ENCODE measurements at places on chromosomes 2 and 18.

DNA sequence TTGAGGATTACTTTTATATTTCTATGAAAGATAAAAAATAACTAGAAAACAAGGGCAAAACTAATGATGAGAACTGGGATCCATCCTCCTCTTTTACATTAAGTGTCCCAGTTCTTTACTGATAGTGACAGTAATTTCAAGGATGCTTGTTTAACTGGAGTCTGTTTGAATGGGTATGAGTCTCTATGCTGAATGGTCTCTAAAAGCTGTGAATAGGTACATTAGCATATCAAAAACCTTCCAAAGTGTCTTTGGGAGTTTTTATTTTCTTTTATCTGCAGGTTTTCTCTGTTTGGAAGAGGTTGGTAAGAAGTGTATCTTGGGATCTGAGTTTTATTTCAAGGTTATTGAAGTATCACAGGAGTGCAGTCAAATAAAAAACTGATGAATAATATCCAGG, 30.0 kb downstream of the DSEL start:
- no peak for DNase-seq

GRCh38 chr18:48953104-48953706, 2.4 kb upstream of the SMAD7 start:
- no peak for DNase-seq

GRCh38 chr18:52903857-52904256, 563.9 kb downstream of the DCC start:
- peak; percentile 21 for DNase-seq

- DNase-seq: peak; percentile 21
Observed at GRCh38 chr2:38578832-38579231, 23.9 kb downstream of the HNRNPLL start.

- no peak for DNase-seq
Observed at GRCh38 chr2:241189093-241189855, 797 bp downstream of the ANO7 start.

GRCh38 chr2:225429717-225430116, 30.2 kb downstream of the NYAP2 start:
- peak; percentile 17 for DNase-seq

DNA sequence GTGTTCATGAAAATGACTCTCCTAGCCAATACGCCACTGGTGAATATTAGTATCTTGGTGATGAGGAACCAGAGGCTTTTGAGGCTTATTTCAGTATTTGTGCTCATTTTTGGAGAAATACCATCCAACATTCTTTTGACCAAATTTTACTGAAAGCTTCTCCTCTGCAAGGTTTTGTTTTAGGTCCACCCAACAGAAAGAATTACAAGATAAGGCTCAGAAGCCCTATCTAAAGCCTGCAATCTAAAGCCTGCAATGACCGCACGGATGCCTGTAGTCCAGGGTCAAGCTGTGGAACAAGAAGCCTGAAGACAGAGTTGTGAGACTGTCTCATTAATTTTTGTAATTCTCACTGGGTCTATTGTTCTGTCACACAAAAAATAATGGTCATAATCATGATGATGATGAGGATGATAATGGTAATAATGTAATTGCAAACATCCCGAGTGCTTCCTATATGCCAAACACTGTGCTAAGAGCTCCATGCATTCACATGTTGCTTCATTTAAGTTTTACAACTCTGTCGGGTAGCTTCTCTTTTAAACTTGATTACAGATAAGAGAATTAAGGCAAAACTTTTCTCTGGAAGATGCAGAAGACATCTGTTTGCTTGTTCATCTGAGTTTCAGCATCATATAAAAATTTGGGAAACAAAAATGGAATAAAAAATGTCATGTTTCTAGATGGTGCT, 33.2 kb upstream of the NCOA1 start:
- DNase-seq: no peak

DNA sequence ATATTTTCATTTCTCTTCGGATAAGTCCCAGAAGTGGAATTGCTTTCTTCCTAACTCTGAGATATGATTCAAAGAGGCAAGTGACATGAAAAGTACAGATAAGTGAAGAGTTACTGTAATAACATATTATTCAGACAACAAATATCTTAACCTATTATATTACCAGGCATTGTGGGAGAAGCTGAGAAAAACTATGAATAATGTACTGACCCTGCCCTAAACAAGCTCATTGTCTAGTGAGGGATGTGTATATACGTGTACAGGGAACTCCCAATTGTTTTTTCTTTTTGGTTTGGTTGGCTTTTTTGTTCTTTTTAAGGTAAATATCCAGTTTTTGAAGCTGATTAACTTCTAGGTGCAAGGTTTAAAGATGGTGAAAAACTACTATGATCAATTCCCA, 26.5 kb downstream of the NCKAP1 start:
- no peak for DNase-seq

DNA sequence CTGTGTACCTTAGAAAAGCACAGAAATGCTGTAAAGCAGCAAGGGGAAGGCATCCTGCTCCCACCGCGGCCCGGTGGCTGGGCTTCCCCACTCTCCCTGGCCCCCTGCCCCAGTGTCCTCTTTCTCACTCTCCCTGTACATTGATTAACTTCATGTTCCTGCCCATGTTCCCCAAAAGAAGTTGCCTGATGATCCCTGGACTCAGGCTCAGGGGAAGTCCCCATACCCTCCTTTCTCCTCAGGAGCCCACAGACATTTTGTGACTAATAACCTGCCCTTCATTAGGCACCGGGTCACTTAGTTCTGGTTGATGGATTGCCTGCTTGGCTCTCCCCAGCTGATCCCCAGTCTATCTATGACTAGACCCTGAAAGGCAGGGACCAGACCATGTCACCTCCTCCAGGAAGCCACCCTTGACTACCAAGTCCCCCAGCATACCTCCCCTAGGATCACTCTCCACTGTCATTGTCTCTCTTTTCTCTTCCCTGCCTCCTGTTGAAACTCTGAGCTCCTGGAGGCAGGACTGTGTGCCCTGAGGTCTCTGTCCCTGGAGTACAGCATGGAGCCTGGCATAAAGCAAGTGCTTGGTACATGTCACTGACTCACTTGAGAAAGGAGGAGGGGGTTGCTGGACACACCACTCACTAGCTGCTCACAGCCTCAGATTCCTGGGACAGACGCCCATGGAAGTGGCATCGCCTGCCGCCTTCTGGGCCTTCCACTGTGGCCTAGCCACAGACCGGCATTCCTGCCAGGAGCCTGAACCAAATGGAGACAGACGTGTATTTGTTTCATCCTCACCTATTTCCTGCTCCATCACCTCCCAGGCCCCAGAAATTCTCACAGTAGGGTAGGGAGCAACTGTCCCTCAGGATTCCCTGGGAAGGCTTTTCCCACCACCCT, 13.5 kb downstream of the MALL start:
- peak; percentile 53 for DNase-seq

DNA sequence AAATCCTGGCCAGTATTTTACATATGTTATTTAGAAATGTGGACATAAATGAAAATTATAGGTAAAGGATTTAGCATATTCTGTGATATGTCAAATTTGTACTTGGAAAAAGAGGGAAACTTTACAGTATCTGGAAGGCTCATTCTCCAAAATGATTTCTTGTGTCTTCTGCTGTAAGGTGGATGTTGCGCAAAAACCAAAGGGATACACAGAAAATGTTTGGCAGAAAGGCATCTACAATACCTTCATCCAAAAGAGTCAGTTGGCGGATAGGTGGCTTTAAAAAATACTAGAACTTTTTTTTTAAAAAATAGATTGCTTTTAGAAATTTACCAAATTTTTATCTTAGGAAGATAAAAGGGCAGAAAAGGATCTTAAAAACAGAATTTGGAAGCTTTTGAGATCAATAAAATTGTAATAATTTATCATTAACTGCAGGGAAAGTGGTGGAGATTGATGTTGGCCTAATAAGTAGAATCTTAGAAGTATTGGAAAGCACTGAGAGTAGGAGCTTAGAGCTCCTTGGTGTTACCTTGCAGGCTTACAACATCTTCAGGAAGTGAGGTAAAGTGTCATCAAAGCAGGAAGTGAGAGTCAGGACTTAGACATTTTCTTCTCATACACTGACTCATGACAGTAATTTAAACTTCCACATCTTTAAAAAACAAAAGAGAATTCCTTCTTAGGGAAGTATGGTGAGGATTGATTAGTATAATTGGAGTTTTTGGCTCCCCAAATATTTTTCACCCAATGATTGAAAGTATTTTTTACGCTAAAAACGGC, 2.1 kb downstream of the NABP1 start:
- DNase-seq: peak; percentile 89

- peak; percentile 5 for DNase-seq
Observed at GRCh38 chr2:192123847-192124246, 70.9 kb downstream of the TMEFF2 start.

DNA sequence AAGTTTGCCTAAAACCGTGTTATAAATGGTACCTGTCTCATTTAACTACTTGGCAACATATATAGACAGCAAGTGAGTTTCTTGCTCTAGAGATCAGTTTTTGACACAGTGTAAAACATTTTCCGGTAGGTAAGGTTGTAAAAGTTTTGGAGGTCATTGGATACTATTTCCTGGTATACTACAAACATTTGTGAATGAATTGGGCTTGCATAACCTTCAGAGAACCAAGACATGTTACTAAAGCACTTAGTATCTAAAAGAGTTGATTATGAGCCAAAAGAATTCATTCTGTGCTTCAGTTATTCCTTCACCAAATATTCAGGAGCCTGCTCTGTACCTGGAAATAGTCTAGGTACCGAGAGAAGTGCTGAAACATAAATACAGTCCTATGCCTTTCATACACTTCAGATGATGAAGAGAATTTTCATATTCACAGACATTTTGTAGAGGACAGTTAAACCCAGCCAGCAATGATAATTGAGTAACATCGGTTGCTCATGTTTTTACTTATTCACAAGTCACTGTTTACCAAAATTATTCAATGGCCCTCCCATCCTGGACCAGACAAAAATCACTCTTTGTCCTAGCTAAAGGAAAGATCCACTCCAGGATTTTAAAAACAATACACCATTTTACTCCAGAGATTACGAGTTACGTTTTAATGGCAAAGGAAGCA, 319.4 kb upstream of the RBMS1 start:
- DNase-seq: no peak

DNA sequence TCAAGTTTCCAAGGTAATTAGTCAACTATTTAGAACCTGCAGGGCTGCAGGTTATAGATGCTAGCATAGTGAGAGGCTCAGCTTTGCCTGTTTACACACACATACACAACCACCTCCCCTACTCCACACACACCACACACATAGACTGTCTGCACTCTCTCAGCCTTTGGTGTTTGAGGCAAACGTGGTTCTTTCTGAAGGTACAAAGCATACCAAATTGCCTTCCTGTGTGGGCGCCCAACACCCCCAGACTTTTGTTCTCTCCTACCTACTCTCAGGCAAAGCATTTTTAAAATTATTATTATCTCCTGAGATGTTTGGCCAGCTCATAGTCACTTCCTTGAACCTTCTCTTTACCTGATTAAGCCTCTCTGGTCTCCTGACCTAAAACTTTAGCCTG, 44.9 kb downstream of the MYO3B start:
- DNase-seq: no peak

- no peak for DNase-seq
Observed at GRCh38 chr2:44246840-44247369, 28.4 kb upstream of the SLC3A1 start.

- DNase-seq: peak; percentile 5
Observed at GRCh38 chr18:40911041-40911440, 1044.0 kb upstream of the PIK3C3 start.

DNA sequence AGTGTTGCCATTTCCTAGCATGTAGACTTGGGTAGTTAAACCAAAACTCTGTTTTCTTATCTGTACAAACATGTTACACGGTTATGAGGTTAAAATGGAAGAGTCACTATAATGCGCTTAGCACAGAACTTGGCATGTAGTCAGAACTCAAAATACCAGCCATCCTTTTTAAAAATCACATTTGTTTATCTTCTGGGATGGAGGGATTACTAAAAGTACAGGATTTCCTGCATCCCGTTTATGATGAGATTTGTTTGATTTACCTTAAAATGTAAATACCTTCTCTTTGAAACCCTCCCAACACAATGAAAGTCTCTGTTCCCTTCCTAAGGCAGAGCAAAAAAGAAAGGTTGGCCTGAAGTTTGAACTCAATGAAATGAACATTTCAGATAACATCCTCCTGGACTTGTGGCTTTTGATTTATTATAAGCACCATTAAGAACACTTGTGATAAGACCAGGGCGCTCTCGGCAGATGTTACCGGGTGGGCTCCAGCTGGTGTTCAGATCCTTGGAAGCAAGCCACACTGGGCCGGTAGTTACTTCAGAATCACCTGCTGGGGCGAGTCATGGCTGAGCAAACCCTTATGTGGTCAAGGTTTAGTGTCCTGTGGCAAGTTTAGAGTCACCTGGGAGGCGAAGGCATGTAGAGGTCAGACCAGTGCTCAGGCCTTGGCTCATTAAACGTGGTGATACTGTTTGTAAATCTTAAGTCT, 105.7 kb downstream of the MGAT5 start:
- no peak for DNase-seq

GRCh38 chr18:8133888-8134287, 475.3 kb upstream of the RAB12 start:
- no peak for DNase-seq

DNA sequence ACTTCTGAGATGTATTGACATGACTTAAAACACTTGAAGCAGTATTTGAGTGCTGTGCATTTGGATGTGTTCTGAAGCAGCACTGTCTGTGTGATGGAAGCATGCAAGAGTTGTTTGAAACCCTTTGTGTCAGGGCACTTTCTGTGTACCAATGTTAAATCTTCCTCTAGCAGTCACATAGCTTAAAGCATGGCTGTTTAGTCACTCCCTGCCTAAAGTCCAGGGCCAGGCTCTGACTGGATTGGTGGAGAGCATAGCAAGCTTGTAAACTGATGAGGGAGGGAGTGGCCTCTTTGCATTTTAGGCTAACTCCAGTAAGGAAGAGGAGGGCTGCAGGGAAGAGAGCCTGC, 73.5 kb downstream of the MYO1B start:
- peak; percentile 79 for DNase-seq

DNA sequence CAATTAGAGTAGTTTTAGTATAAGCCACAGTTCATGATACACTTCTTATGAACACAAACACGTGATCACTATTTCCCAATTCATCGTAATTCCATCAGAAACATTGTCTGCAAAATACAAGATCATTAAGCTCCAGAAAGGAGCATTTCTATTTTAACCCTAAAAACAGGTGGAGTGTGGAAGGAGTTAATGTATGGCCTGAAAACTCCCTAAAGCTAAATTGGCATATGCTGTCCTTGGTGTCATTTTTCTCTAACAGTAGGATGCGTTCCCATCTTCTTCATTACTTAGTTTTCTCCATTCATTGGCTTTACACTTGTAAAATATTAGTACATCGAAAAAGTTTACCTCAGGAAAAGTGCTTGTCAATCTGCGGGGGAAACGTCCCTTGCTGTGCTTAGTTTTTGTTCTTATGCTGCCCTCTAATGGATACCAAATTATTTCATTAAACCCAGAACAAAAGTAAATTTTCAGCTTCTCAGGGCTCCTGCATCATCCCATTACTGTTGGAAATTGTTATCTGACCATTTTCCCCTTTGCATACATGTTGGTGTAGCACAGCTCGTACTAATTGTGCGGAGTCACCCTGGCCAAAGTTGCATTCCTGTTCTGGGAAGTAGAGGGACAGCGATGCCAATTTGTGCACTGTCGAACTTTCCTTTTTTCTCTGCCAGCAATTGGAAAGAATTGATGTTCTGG, 153.4 kb downstream of the GPD2 start:
- peak; percentile 45 for DNase-seq

- DNase-seq: no peak
Observed at GRCh38 chr2:68796295-68796905, 61.8 kb downstream of the ARHGAP25 start.

All from fibroblast of skin of right biceps (primary cell).